ENCODE measurements at places on chromosomes 1 and 21.

GRCh38 chr1:21514245-21514644 lies 5.0 kb downstream of the ALPL start:
- no peak for DNase-seq

- DNase-seq: no peak
Observed at GRCh38 chr1:94553931-94554330, 12.4 kb upstream of the F3 start.

DNA sequence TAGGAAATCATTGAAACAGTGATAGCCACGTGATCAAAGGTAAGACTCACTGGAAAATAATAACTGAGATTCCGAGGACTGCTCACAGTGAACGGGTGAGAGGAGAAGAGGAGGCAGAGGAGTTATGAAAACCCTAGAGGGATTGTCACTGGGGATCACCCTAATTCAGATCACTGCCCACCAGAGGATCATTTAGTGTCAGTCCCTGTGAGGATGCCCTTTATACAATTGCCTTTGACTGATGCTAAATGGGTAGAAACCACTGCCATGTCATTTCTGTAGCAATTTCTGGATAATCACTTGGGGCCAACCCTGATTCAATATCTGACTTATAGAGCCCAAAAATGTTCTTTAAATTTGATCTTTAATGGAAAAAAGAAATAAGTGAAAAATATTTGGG lies 14.1 kb upstream of the VAV3 start:
- DNase-seq: no peak

DNA sequence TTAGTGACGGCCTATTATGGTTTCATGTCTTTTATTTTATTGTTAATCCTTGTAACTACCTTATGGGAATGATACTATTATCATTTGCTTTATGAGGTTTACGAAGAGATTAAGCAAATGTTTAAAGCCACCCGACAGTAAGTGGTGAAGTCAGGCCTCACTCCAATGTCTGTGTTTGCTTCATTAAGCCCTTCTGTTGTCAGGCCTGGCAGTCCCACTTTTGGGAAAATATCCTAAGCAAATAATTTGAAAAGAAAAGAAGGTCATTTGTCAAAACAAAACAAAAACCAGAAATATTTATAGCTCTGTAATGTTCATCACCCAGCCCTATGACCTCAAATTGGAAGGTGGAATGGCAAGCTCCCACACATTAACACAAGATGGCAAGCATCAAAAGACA lies 40.7 kb upstream of the USP24 start:
- DNase-seq: no peak

- DNase-seq: no peak
Observed at GRCh38 chr1:15775706-15776105, 17.1 kb downstream of the FBLIM1 start.
